ENCODE measurements at places on chromosomes 5 and 9. TPM values are rescaled to one million over a fixed set of nuclear protein-coding genes. Genes with fewer than 3 reads are reported as not detected.

- no peak overlapping the region for H3K4me3 ChIP-seq
- DNase-seq = no peak
- no peaks in the 10 kb centered on the region for H3K36me3 ChIP-seq
- no peaks in the 10 kb centered on the region for H3K4me1 ChIP-seq
- no peak overlapping the region for H3K27ac ChIP-seq
Observed at GRCh38 chr5:168215646-168216045, 75.8 kb upstream of the WWC1 start.

DNA sequence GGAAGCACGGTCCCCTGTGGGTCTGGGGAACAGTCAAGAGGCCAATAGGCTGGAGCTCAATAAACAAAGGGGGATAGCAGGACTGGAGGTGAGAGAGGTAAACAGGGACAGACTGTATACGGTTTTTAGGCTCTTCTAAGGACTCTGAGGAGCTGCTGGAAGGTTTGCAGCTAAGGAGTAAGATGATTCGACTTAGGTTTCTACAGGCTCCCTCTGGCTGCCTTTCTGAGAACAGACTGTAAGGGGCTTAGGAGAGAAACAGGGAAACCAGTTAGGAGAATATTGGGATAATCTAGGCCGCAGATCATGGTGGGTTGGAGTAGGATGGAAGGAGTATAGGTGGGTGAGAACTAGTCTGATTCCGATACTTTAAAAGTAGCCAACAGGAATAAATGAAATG, 10.4 kb downstream of the CDK5RAP2 start:
- no peak overlapping the region for H3K27ac ChIP-seq
- peaks cover 4% of the 10 kb centered on the region for H3K4me1 ChIP-seq
- no peaks in the 10 kb centered on the region for H3K27me3 ChIP-seq
- H3K4me3 ChIP-seq = no peak overlapping the region
- DNase-seq = peak; percentile 11

DNA sequence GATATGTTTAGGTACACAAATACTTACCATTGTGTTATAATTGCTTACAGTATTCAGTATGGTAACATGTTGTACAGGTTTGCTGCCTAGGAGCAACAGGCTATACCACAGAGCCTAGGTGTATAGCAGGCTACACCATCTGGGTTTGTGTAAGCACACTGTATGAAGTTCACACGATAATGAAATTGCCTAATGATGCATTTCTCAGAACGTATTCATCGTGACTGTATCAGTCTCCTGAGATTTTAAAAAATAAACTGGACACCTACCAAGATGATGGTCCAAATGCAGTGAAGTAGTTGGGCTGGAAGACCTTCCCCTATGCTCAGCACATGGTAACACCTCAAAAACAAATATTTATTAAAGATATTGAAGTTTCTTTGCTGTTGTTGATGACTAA, 103.3 kb upstream of the NFIB start:
- no peak overlapping the region for H3K27ac ChIP-seq
- H3K4me1 ChIP-seq = peaks cover 4% of the 10 kb centered on the region
- H3K36me3 ChIP-seq = no peaks in the 10 kb centered on the region
- DNase-seq = peak; percentile 45
- H3K27me3 ChIP-seq = peaks cover 52% of the 10 kb centered on the region

DNA sequence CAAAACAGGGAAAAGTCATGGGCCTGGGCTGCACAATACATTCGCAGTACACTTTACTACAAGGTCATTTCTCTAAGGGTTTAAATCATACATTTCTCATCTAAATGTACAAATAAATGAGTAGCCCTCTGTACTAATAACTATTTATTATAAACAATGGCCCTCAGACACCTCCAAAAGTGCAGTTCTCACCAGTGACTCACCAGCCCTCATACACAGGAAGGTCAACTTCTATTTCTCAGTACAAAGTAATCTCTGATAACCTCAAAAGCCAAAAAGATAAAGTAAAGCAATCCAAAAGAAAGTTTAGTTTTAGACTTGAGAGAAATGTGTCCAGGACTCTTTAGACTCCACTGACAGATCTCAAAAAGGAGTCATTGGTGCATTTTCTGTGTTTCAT, 1258.1 kb upstream of the CDH6 start:
- no peaks in the 10 kb centered on the region for H3K4me1 ChIP-seq
- H3K36me3 ChIP-seq = no peaks in the 10 kb centered on the region
- no peak overlapping the region for H3K27ac ChIP-seq
- H3K27me3 ChIP-seq = no peaks in the 10 kb centered on the region
- H3K4me3 ChIP-seq = no peak overlapping the region

DNA sequence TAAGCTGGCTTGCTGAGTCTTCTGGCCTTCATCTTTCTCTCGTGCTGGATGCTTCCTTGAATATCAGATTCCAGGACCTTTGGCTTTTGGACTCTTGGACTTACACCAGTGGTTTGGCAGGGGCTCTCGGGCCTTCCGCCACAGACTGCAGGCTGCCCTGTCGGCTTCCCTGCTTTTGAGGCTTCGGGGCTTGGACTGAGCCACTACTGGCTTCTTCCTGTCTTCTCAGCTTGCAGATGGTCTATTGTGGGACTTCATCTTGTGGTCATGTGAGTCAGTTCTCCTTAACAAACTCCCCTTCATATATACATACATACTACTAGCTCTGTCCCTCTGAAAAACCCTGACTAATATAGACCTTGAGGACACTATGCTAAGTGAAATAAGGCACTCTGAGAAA, 78.3 kb upstream of the SSBP2 start:
- H3K36me3 ChIP-seq = no peaks in the 10 kb centered on the region
- no peak overlapping the region for H3K4me3 ChIP-seq
- peak; percentile 42 for DNase-seq
- no peak overlapping the region for H3K27ac ChIP-seq
- H3K27me3 ChIP-seq = no peaks in the 10 kb centered on the region

Gene SLC45A2
- total RNA-seq = not detected

DNA sequence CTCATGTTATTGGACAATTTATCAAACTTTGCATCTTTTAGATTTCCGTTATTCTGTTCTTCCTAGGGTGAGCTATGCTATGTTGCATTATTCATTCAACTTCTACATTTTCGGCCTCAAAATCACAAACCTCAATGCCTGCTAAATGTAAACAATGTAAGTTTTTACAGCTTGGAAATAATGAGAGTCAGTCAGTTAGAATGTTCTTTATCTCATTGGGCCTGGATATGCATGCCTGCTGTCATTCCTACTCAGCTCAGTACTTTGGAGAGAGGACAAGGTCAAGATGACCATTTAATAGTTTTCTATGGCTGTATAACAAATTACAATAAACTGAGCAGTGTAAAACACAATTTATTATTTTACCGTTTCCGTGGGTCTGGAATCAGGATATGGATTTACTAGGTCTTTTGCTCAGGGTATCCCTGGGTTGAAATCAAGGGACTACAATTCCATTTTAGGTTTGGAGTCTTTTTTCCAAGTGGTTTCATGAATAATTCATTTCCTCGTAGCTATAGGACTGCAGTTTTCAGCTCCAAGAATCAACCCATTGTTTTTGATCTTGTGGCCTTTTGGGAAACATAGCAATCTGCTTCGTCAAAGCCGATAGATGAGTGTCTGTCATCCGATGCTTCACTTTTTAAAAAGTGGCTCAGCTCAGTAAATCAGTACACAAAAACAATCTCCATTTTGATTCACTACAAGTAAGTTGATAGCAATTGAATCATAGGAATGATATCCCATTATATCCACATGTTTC, 1143.2 kb upstream of the CDH6 start:
- H3K27me3 ChIP-seq = no peaks in the 10 kb centered on the region
- H3K4me1 ChIP-seq = no peaks in the 10 kb centered on the region
- no peak for DNase-seq
- no peak overlapping the region for H3K27ac ChIP-seq
- no peak overlapping the region for H3K4me3 ChIP-seq
- no peaks in the 10 kb centered on the region for H3K36me3 ChIP-seq

DNA sequence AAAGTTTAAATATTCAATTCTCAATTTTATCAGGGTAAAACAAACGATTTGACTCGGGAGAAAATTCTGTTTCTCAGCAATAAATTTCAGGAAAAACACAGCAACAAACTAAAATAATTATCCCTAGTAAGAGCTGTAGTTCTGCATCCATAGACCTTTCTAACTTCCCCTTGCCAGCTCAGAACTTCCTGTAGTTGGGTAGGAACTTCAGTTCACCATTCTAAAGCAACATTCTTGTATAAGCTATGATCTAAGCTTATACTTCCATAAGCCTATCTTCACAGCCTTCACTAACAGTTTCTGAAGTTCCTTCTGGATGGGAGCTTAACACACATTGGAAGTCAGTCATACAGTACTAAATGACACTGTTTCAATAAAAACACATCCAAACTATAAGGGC, 96.6 kb downstream of the UBAP2 start:
- no peak overlapping the region for H3K4me3 ChIP-seq
- peaks cover 11% of the 10 kb centered on the region for H3K4me1 ChIP-seq
- peaks cover 16% of the 10 kb centered on the region for H3K36me3 ChIP-seq
- H3K27me3 ChIP-seq = no peaks in the 10 kb centered on the region

GRCh38 chr9:71684566-71684965, 83.7 kb downstream of the CEMIP2 start:
- peaks cover 16% of the 10 kb centered on the region for H3K4me1 ChIP-seq
- no peaks in the 10 kb centered on the region for H3K27me3 ChIP-seq
- H3K27ac ChIP-seq = no peak overlapping the region
- peaks cover 8% of the 10 kb centered on the region for H3K36me3 ChIP-seq
- DNase-seq = no peak

- H3K36me3 ChIP-seq = no peaks in the 10 kb centered on the region
- H3K4me1 ChIP-seq = no peaks in the 10 kb centered on the region
- H3K4me3 ChIP-seq = no peak overlapping the region
- H3K27ac ChIP-seq = no peak overlapping the region
- no peak for DNase-seq
Observed at GRCh38 chr5:29796013-29796412, 1397.5 kb upstream of the CDH6 start.

Gene HRCT1
- total RNA-seq = 1.7 TPM

All from IMR-90 (cell line).